Daoy (cell line): ENCODE measurements at places on chromosomes 2 and 18. TPM values are rescaled to one million over a fixed set of nuclear protein-coding genes. Genes with fewer than 3 reads are reported as not detected.

DNA sequence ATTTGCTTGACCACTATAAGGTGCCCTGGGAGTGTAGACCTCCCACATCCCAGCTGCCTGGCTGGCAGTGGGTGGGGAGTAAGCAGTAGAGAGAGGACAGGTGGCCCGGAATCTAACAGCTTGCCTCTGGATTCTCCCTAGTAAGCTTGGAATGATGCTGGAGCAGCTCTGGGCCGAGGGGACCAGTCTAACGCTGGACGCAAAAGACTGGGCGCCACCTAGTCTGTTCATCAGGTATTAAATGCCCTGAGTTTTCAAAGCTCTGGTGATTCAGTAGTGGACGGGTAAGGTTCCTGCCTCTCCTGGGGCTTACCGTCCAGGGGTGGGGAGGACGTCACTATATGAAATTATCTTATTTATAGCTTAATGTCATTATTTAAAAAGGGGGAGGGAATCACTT, 648 bp upstream of the LYPD6B start:
- peak; percentile 46 for DNase-seq

DNA sequence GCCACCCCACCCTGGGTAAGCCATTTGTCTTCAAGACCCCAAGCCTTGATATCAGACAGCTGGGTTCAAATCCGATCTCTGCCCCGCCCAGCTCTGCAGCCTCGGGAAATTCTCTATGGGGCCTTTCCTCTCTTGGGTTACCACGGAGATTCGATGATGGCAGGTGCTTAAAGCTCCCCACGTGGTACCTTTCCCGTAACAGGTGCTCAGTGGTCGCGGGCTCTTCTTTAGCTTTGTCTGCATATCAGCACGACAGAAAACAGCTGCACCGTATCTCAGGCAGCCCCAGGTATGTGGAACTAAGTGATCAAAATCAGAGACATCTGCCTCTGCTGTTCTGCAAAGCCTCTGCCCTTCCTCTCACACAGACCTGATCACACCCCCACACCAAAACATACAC, 37.4 kb downstream of the TTC32 start:
- no peak for DNase-seq

DNA sequence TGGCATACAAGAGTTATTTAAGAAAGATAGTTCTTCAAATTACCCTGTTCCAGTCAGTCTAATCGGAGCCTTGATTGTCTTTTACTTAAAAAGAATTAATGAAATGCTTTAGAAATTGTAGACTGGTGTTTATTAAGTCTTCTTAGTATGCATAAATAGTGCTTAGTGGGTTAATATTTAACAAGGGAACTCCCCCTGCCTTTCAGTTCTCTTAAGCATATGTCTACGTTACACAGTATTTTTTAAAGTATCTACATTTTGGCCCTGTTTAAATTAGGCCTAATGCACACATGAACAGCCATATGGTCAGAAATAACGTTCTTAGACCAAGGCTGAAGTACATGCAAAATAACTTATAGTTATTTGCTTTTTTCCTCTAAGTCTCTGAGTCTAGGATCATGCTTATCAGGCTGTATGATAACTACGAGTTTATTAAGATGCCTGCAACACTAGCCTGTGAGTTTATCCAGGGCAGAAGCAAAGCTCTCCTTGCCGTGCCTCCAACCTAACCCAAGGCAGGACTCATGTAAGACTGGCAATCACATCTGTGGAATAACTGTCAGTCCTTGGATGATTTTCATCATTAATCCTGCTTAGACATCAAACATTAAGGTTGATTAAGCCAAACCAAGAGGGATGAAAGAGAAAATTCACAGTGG, 6.7 kb downstream of the BCL2 start:
- DNase-seq, result no peak

GRCh38 chr2:238065071-238065846, 4.5 kb downstream of the SCLY start:
- no peak for DNase-seq

DNA sequence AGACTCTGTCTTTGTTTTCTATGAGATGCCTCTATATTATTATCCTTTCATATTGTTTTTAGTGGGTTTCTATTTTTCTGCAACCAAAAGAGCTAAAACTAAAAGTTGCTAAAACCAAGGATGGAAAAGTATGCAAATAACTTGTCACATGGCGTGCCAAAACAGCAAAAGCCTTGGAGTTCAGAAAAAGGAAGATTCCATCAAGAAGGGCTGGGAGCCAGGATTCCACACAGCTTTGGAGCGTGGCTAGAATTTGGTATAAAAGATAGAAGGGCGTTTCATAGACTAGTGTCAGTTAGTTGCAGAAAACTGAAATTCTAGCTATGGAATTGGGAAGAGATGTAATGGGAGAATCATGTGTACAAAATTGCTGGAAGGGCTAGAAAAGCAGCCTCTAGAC, 4.1 kb downstream of the SCYGR1 start:
- DNase-seq, result no peak

DNA sequence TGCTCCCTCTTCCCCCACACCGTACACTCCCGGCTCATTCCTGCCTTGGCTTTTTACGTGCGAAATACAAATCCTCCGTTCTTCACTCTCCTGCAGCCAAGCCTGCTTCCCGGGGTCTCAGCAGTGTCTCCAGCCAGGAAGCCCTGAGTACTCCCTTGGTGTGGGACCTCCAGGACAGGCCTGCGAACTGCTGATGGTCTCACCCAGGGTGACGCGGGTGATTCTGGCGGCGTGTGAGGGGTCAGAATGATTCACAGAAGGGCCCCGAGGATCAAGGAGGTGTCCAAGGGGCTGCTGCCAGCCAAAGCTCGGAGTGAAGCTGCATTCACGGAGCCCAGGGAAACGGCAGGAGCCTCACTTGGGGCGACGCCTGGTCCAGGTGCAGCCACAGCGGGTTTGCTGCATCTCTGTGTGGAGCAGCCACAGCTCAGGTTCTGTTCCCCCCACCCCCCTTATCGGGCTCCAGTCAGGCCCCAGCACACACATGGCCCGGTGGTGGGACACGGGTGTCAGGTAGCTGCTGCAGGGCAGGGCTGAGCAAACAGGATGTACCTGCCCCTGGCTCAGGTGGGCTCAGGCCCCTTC, 337.7 kb upstream of the MYT1L start:
- no peak for DNase-seq

- peak; percentile 74 for DNase-seq
These were observed 15.9 kb upstream of the ATP6V1B1 start for GRCh38 chr2:70919672-70920366.

GRCh38 chr2:158735822-158736580, 59.1 kb upstream of the DAPL1 start:
- DNase-seq, result no peak

DNA sequence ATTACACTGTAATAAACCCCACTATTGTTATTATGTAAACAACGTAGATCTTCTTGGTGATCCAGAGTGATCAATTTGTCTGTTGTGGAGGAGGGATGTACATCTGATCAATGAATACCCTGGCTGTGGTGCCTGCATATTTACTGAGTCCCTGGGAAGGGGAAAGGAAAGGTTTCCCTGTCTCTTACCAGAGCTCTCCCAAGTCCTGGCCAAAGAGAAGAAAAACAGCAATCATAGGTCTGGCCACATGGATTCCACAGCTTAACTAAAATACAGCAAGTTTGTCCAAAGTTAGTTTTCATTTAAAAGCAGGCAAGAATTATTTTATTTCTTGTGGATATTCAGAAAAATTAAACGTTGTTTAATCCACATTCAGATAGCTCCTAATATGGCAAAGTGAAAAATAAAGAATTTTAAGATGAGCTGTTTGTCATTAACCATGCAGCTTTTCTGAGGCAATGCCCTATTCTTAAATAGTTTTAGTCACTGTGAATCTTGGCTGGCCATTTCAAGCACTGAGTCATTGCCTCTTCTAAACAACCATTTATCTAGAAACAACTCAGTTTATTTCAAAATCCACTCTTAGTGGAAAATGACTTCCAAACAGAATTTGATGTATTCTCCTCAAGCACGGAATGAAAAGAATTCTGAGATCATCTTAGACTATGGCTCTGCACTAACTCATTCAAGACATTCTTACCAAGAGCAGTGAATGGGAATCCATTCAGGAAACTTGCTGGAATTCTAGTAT, 1004.4 kb upstream of the CDH2 start:
- DNase-seq, result peak; percentile 53

DNA sequence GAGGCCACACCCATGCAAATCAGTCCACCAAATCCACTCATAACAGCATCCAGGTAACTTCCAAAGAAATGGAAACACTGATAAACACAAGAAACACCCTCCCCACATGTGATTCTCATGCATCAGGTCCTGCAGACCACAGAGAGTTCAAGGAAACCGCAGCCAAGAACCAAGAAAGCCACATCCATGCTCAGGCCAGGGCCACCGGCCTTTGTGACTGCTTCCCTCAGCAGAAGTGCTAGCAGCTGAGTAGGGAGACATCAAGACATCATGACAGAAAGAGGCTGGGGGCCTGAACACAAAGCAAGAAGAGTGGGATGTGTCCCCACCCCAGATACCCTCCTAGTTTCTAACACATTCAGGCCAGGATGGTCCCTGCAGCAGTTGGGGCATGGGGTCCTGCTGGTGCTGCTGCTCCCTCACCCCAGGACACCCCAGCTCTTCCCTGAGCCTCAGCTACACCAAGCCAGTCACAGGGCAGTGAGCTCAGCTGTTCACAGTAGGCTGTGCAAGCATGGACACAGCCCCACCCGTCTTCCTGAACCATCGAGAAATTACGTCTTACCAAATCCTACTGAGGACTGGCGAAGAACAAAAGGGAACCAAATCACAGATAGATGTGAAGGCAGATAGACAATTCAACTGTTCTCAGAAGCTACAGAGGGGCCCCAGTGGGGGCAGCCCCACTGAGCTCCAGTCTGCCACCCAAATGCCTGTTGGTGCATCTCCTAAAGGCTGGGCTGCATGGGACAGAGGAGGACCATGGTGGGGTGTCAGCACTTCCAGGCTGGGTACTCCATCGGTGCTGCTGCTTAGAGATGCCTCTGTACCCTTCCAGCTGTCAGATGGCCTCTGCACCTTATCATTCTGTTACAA, 60.9 kb downstream of the HDAC4 start:
- DNase-seq, result no peak

DNA sequence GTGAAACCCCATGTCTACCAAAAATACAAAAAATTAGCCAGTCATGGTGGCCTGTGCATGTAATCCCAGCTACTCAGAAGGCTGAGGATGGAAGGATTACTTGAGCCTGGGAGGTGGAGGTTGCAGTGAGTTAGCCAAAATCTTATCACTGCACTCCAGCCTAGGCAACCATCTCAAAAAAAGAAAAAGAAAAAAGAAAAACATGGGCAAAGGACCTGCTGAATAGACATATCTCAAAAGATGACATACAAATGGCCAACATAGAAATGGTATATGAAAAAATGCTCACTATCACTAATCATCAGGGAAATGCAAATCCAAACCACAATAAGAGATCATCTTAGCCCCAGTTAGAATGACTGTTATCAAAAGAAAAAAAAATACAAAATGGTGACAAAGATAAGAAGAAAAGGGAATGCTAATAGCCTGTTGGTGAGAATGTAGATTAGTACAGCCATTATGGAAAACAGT, 1.4 kb upstream of the TGOLN2 start:
- DNase-seq, result no peak

DNA sequence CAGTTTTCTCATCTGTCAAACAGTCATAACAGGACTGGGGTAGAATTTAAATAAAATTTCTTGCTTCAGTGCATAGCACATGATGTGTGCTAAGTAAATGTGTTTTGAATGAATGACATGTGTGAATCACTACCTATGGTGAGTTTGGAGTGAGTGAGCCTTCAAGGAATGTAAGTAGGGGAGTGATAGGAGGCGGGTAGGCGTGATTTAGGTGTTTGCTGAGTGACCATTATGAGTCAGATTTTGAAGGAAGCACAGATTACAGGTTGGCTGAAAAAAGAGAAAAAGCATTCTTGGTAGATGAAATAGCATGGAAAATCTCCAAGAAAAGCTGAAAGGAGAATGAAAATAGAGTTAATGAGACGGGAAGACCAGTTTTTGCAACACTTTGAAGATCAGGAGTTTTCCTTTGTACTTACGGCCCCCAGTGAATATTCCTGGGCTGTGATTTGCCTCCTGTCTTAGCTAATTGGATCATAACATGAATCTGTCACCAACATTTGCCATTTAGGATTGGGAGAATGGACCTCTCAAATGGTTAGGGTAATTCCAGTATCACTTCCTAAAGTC, 136.9 kb upstream of the GATA6 start:
- DNase-seq, result peak; percentile 93

- DNase-seq, result no peak
These were observed 111.1 kb downstream of the SGPP2 start for GRCh38 chr2:222535477-222535876.

GRCh38 chr18:35888329-35888728, 84.2 kb upstream of the RMP24 start:
- no peak for DNase-seq

- no peak for DNase-seq
These were observed 139.4 kb upstream of the SERTAD2 start for GRCh38 chr2:64792995-64793639.

- DNase-seq, result no peak
These were observed 581.5 kb downstream of the PLCL1 start for GRCh38 chr2:198385856-198386255.

- no peak for DNase-seq
These were observed 1041.2 kb upstream of the CELF4 start for GRCh38 chr18:38606841-38607240.

- no peak for DNase-seq
These were observed 1660.6 kb upstream of the NXPH2 start for GRCh38 chr2:140440815-140441214.

GRCh38 chr2:170820757-170821530, 4.3 kb downstream of the GAD1 start:
- DNase-seq, result no peak

- peak; percentile 74 for DNase-seq
These were observed 123.5 kb upstream of the EML6 start for GRCh38 chr2:54599914-54600313.

DNA sequence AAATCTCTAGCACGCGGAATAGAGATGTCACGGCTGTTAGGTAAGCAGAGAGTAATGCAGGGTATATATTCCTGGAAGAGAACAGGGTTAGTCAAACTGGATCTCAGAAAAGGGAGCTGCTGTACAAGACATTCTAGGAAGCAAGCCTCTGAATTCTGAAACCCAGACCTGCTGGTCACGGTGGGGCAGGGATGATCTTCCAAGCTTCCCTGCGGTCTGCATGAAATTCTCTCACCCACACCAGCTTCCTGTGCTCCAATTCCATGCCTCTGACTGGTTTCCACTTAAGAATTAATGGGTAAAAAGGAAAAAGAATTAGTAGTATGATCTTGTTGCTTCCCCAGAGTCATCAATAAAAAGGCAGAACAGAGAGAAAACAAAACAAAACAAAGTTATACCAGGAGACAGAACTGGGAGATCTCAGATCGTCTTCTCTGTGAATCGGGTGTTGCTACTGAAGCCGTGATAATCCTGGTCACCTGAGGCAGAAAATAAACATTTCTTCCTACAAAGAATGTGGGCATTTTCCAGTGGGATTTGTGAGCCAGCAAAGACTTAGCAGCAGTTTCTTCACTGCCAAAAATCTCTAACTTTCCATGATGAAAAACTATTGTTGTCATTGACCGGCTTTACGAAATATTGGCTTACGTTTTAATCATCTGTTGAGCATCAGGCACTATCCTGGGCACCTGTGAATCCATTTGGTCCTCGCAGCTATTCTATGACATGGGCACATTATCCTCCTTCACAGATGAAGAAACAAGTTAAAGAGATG, 5.3 kb upstream of the CYP27C1 start:
- peak; percentile 88 for DNase-seq

The MARCHF4 gene
- total RNA-seq, result 4.1 and 4.8 TPM in 2 replicates

The RASGRP3 gene
- 3.2 and 6.7 TPM in 2 replicates for total RNA-seq

The MEIS1 gene
- total RNA-seq, result 4.5 and 7.3 TPM in 2 replicates

The SCYGR4 gene
- not detected in 2 replicates for total RNA-seq

The KCNS3 gene
- total RNA-seq, result 6.2 and 9.7 TPM in 2 replicates

The HNRNPLL gene
- total RNA-seq, result 46.9 and 52.7 TPM in 2 replicates

The AKAIN1 gene
- not detected in 2 replicates for total RNA-seq

The PKDCC gene
- 7.3 and 12.9 TPM in 2 replicates for total RNA-seq

The IL1F10 gene
- not detected in 2 replicates for total RNA-seq

The PLGLB2 gene
- total RNA-seq, result 0.11 and 0.74 TPM in 2 replicates

The SFXN5 gene
- 10.2 and 11.0 TPM in 2 replicates for total RNA-seq
